ENCODE measurements at places on chromosomes 2 and 18.

GRCh38 chr2:184654945-184655344 is 56.6 kb downstream of the ZNF804A start:
- DNase-seq = no peak

DNA sequence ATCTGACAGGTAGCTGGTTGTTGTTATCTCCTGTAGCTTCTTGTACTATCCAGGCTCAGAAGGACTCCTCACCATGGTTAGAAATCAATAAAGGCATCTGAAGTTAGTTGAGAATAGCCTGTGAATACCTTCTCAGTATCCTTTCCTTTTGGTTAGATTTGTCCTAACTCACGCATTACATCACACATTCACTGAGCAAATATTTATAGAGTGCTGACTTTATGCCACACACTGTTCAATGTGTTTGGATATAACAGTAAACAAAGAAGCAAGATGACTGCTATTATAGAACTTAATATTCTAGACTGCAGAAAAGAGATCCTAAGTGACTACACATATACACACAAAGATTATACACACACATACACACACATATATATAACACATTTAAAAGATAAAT is 889.9 kb upstream of the CHAC2 start:
- DNase-seq = no peak

GRCh38 chr2:127661072-127661649 is 14.2 kb downstream of the LIMS2 start:
- no peak for DNase-seq

GRCh38 chr2:196131384-196131937 is 39.9 kb downstream of the STK17B start:
- peak; percentile 20 for DNase-seq

GRCh38 chr2:44954889-44955592 is 13.5 kb downstream of the SIX3 start:
- DNase-seq = no peak

DNA sequence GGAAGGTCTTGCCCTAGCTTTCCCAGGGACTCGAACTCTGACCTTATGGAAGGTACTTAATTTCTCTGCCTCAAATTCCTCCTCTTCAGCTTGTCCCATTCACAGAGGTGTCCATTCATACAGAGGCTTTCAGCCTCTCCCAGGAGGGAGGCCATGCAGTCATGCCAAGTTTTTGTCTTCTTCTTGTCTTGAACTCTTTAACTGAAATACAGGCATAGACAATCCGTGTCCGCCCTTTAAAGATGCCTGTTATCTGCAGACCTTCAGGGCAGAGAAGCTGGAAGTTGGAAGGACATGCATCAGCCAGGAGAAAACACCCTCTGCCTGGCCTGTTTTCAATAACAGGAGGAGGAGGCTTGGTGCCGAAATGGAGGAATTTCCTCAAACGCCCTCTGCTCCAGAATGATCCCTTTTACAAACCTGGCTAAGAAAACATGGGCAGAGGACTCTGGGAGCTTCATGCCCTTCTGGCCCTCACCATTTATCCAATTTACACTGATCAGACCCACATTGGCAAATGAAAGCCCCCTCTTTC is 308.3 kb downstream of the MYCN start:
- DNase-seq = no peak

GRCh38 chr2:186496401-186496800 is 10.3 kb downstream of the ZC3H15 start:
- DNase-seq = no peak
